Activated CD4-positive, alpha-beta T cell treated with anti-CD3 and anti-CD28 coated beads for 36 hours (primary cell): ENCODE measurements at places on chromosomes 2 and 18. TPM values are rescaled to one million over a fixed set of nuclear protein-coding genes. Genes with fewer than 3 reads are reported as not detected.

DNA sequence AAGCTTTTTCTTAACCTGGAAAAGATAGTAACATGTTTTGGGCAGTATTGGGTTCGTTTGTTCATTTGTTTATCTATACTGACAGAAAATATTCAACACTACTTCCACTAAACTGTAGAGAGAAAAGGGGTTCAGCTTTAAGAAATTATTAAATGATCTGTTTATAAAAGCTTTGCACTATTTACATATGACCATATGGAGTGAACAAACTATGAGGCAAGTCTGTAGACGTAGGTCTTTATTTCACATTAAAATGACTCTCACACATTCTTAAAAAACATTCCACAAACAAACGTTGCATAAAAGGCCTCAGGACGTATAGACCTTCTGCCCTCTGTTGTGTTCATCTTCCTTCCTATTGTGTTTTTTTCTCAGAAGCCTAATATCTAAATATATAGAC lies 94.6 kb downstream of the CD226 start:
- peaks cover 14% of the 10 kb centered on the region for H3K36me3 ChIP-seq
- no peak overlapping the region for H3K4me3 ChIP-seq
- H3K27me3 ChIP-seq: no peaks in the 10 kb centered on the region
- H3K4me1 ChIP-seq: no peaks in the 10 kb centered on the region
- DNase-seq: no peak
- H3K27ac ChIP-seq: no peak overlapping the region

DNA sequence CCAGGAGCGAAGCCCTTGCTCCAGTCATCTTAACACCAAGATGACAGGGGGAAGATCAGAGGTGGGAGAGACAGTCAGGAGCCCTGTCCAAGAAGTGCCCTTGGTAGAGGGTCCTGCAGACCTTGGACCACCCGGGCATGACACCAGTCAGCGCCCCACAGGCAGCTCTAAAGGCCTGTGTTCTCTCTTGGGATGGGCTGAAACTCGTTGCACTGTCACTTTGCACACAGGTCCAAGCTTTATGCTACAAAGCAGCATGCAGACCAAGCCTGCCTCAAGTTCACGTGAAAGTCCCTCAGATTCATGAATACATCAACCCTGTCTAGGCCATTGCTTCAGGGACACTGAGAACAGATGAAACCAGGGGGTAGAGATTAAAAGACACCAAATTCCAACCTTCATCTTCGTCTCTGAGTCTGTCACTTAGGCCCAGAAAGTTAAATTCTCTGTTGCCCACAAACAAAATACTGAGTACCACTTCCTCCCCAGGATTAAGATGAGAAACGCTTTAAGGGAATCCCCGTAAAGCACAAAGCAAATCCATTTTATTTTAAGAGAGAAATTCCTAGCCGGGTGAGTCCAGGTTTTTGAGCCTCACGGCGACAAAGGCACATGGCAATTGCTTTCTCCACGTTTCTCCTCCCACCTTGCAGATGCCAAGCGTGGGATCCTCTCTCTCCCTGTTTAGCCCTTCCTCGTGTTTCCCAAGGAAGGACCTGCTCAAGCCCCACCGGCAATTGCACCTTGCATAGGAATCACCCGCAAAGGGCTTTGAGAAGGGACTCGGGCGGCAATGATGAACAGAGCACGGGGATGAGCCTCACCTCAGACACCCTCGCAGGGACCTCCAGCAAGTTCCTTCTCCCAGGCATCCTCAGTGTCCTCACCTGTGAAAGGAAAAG lies 75.0 kb upstream of the ID2 start:
- H3K27me3 ChIP-seq: peaks cover 2% of the 10 kb centered on the region
- H3K27ac ChIP-seq: no peak overlapping the region
- peaks cover 3% of the 10 kb centered on the region for H3K36me3 ChIP-seq
- no peak for DNase-seq

- H3K4me3 ChIP-seq: peak overlapping the region; percentile 70
- no peak overlapping the region for H3K27ac ChIP-seq
- H3K27me3 ChIP-seq: peaks cover 56% of the 10 kb centered on the region
- no peaks in the 10 kb centered on the region for H3K36me3 ChIP-seq
Observed at GRCh38 chr2:215436705-215437565, 1.1 kb upstream of the FN1 start.

- H3K4me1 ChIP-seq: no peaks in the 10 kb centered on the region
- no peak overlapping the region for H3K27ac ChIP-seq
- no peak overlapping the region for H3K4me3 ChIP-seq
- no peak for DNase-seq
Observed at GRCh38 chr18:23956483-23956882, 58.1 kb upstream of the TTC39C start.

DNA sequence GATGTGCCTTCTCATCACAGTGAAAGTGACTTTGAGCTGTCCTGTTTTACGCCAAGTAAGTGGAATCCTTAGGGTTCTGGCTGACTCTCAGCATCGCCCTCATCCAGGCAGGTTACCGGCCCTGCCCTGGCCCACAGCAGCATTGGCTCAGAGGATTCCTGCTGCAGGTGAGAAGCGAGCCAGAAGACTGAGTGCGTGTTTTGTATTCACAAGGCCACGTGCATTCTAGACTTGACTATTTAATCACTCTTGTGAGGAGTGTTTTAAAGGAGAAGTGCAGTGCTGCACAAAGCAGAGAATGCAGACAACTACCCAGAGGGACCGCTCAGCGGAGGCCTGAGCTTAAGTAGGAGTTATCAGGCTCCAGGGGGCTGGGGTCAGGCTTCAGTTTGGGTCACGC lies 48.3 kb downstream of the LAMA3 start:
- H3K36me3 ChIP-seq: no peaks in the 10 kb centered on the region
- no peak overlapping the region for H3K4me3 ChIP-seq
- no peak for DNase-seq
- H3K4me1 ChIP-seq: peaks cover 36% of the 10 kb centered on the region

Gene LBX2
- total RNA-seq: 0.28 TPM

Gene CCDC102B
- 2.3 TPM for total RNA-seq

Gene C2orf80
- not detected for total RNA-seq

DNA sequence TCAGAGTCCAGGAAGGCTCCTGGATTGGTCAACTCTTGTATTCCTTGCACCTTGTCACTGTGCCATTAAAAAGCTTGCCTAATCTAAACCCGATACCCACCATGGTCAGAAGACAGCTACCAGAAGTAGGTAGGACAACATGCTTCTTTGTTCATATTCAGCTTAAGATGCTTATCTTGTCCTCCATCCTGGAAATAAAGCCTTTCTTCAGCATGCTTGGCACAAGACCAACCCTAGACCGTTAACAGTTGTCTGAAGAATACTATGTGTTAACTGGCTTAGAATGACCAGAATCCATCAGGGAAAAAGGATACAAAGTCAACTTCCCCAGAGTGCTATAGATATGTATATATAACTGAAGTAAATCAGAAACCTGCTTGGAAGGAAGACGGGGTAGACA lies 193.9 kb downstream of the ZRANB3 start:
- H3K27ac ChIP-seq: no peak overlapping the region
- H3K27me3 ChIP-seq: no peaks in the 10 kb centered on the region
- H3K4me3 ChIP-seq: no peak overlapping the region
- peaks cover 2% of the 10 kb centered on the region for H3K36me3 ChIP-seq

DNA sequence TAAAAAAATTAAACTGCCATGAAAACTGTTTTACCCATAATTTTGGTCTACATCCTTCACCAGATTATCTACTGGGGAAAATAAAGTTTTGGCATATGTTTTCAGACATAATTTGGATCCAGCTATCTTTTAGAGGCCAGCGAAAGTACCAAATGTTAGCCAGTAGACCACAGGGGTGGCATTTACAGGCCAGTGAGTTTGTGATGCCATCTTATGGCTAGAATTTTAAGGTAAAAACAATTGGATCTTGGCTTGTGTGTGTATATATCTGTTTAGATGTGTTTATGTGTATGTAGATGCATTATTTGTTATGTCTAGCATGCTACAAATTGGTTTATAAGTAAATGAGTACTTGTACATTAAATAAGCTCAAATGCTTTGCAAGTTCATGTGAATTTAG lies 322.6 kb downstream of the ASXL3 start:
- H3K4me3 ChIP-seq: no peak overlapping the region
- H3K36me3 ChIP-seq: no peaks in the 10 kb centered on the region
- no peaks in the 10 kb centered on the region for H3K4me1 ChIP-seq
- no peaks in the 10 kb centered on the region for H3K27me3 ChIP-seq
- no peak for DNase-seq

- no peak overlapping the region for H3K4me3 ChIP-seq
- no peak for DNase-seq
- H3K27me3 ChIP-seq: no peaks in the 10 kb centered on the region
- no peaks in the 10 kb centered on the region for H3K36me3 ChIP-seq
Observed at GRCh38 chr2:161956738-161957137, 117.3 kb downstream of the DPP4 start.

DNA sequence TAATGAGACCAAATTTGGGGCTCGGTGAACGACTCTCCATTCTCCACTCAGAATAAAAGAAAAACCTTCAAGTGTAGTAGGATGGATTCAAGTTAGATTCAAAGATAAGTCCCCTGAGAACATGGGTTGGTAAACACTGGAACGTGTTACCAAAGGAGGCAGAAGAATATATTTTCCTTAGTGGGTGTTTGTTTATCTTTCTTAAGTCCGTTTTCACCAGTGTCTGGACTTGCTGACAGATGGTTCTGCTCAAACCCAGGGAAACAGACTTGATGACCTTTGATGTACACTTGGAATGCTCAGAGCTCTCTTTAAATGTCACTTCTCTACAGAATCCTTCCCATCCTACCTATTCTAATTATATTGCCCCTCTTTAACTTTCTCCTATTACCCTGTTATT lies 310.3 kb upstream of the ZNF521 start:
- no peaks in the 10 kb centered on the region for H3K36me3 ChIP-seq
- no peaks in the 10 kb centered on the region for H3K4me1 ChIP-seq
- no peak overlapping the region for H3K4me3 ChIP-seq
- DNase-seq: no peak

Gene REG3G
- not detected for total RNA-seq

GRCh38 chr2:101509499-101510284 lies 34.8 kb upstream of the RFX8 start:
- H3K36me3 ChIP-seq: no peaks in the 10 kb centered on the region
- no peaks in the 10 kb centered on the region for H3K27me3 ChIP-seq
- H3K4me3 ChIP-seq: no peak overlapping the region
- no peak overlapping the region for H3K27ac ChIP-seq
- DNase-seq: no peak
